Cardiac septum (tissue), 1 donor: ENCODE measurements at places on chromosomes 5 and 9. TPM values are rescaled to one million over a fixed set of nuclear protein-coding genes. Genes with fewer than 3 reads are reported as not detected.

DNA sequence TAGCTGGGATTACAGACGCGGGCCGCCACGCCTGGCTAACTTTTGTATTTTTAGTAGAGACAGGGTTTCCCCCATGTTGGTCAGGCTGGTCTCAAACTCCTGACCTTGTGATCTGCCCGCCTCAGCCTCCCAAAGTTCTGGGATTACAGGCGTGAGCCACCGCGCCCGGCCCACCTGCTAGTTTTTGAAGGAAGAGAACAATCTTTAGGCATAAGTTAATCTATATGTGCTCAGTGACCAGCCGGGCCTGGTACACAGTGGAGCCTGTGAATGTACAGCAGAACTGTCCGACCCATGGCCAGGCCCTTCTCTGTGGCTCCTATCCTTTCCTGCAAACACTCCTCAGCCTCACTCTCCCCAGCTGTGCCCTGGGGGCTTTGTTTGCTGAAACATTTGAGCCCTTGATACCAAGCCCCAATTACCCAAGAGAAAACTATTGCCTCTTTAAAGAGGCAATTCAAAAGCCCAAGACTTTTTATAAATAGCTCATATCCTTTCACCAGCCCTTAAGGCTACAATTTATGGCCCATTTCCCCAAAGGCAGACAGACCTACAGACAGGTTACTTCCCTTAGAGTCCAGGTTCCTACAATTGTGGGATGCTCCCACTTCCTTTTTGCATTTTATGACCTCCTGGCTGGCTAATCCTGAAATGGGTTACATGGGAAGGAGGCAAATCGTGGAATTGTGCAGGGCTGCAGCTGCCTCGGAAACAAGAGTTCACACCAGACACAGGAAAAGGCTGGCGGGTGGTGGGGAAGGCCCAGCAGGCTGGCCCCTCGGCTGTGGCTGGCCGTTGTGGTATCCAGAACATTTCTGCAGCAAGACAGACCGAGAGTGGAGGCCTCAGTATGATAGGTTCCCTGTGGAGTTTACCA, 37.5 kb downstream of the SPRY4 start:
- DNase-seq = no peak

DNA sequence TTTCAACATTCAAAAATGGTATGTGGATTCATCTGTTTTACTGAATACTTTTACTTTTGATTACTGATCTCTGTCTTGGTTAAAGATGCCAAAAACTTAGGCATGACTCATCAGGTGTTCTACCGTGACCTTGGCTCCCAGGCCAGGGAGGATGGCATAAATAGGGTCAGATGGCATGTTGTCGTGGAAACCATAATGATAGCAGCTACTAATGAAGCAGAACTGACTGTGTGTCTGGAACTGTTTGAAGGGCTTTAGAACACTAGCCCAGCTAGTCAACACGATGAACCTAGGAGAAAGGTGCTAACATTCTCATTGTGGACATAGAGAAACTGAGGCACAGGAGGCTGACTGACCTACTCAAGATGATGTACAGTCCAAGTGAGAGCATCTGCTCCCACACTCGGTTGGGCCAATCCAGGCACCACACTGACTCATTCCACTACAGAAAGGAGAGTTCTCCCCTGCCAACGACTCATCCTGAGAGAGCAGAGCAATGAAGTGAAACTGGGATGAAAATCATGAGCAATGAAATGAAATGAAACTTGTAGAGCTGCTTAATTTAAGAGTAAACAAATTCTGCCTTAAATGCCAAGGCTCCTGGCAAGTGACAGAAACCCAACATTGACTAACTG, 116.0 kb downstream of the TENT4A start:
- DNase-seq = no peak

APBA1 gene
- 1.9 TPM for total RNA-seq

- no peak for DNase-seq
Observed at GRCh38 chr5:57432876-57433275, 49.7 kb downstream of the ACTBL2 start.

PCDHGA6 gene
- 11.5 TPM for total RNA-seq

DNA sequence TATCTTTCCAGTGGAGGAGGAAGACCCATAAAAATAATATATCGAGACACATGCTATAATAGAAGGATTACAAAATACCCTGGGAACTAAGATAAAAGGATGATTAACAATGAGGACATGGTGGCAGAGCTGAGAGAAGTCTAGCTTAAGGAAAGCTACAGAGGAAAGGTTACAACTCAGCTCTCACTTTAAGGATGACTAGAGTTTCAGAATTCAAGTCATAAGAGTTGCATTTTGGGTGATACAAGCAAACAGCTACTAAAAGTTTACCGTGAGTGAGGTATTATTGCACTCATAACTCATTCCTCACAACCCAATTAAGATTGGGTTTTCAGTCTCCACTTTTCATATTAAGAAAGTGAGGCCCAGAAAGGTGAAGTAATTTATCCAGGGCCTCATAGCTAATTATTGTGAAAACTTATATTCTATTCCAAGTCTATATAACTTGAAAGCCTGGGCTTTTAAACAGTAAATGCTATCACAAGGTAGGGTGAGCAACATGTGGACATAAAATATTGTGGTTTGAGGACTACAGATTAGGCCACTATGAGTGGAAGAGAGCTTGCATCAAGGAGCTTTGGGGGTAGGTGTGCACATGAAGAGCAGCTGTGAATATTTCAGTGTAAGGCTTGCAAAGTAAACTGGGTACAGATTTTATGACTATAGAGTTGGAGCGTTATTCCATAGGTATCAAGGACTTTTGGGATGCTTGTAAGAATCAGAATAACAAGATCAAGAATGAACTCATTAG, 28.0 kb downstream of the JAKMIP2 start:
- no peak for DNase-seq

SPATA31A3 gene
- not detected for total RNA-seq

DNA sequence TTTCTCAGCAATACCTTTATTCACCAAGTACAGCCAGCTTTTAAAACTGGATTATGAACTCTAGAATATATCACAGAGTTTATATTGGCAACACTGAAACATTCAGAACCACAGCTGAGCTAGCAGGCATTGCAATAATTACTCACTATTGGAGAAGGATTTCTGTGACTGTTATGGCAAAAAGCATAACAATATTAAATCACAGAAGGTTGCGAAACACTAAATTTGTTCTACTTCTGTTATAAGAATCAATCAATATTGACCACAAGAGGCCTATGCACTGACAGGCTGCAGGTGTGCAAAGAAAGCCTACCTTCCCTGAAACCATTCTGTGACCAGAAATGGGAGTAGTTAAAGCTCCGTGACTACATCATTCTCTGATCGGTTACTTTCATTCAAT, 59.2 kb downstream of the AP3B1 start:
- DNase-seq = no peak

HTR1A gene
- not detected for total RNA-seq

DNA sequence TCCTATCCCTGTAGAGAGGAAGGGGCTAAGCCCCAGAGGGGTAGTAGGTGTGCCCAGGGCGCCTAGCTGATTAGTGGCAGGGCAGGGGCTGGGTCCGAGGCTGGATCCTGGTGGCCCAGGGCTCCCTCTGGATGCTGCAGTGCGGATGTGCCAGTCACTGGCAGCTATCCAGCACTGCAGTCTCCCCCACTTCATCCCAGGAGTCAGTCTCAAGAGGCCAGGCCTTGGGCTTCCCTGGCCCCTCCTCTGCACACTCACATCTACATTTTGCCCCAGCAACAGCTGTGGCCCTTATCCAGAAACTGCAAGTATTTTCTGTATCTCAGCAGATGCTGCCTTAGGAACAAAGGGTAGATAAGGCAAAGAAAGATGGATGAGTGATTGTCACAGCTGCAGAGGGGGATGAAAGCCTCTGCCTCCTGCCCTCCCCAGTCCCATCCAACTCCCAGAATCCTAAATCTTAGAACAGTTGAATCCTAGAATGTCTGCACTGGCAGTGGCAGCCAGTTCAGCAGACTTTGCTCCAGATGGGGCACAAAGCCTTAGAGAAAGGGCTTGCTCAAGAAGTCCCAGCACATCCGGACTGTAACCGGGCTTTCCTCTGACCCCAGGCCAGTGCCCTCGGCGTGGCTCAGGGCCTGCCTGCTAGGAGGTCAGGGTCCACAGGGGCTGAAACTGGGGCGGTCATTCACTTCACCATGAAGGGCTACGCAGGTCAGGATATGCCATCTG, 1.6 kb downstream of the ANXA6 start:
- no peak for DNase-seq

DNA sequence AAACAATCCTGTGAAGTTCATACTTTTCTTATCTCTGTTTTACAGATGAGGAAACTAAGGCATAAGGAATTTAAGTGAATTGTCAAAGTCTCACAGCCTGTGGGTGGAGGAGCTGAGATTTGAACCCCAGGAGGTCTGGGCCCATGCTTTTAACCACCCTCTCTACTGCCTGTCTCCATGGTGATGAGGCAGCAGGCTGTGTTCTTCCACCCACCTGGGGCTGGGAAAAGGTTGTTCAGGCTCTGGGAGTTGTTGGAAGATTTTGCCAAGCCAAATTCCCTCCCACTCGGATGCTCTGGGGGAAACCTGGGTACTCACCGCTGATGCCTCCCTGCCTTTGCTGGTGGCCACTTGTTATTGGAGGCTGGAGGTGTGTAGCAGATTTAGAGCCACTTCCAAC, 18.3 kb upstream of the SYNPO start:
- DNase-seq = no peak

GRCh38 chr9:104075801-104076753, 18.0 kb upstream of the SMC2 start:
- no peak for DNase-seq

FREM1 gene
- 2.4 TPM for total RNA-seq

ISCA1 gene
- total RNA-seq = 49.2 TPM
